ENCODE measurements at places on chromosomes 11 and 22.

GRCh38 chr22:23034621-23035556 lies 35.4 kb upstream of the GNAZ start:
- no peaks in the 10 kb centered on the region for H3K36me3 ChIP-seq
- no peak overlapping the region for H3K4me3 ChIP-seq
- no peak overlapping the region for H3K27ac ChIP-seq
- DNase-seq = no peak
- peaks cover 6% of the 10 kb centered on the region for H3K4me1 ChIP-seq

DNA sequence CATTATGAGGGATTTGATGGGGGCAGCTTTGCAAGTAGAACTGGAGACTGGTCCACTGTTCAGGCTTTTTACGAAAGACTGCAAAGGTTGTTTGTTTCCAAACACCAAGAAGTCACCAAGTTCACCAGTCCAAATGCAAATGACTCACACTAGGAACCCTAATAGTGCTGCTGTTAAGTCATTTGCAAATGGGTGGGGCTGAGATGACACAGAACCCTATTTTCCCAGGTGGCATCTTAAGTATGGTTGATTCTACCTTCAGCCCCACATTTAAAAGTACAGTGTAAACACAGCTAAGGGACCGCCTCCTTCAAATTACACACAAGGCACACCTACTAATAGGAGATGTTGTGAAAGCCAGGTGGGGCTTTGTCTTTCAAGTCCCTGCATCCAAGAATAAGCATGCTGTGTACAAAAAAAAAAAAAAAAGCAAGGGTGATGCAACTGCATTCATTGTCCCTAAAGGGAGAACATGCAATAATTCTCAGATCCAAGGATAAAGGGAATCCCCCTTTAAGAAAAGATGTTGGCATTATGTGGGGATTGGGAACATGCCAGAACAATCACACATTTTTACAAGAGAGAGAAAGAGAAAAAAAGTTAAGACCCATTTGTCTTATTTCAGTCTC lies 27.3 kb downstream of the BDNF start:
- H3K4me3 ChIP-seq = no peak overlapping the region
- H3K27ac ChIP-seq = no peak overlapping the region
- H3K36me3 ChIP-seq = peaks cover 7% of the 10 kb centered on the region
- no peak for DNase-seq
- H3K27me3 ChIP-seq = no peaks in the 10 kb centered on the region

GRCh38 chr11:19803506-19803998 lies 90.9 kb downstream of the NAV2 start:
- H3K4me3 ChIP-seq = peak overlapping the region; percentile 4
- H3K36me3 ChIP-seq = no peaks in the 10 kb centered on the region
- no peak for DNase-seq
- peaks cover 59% of the 10 kb centered on the region for H3K4me1 ChIP-seq
- peak overlapping the region; percentile 90 for H3K27ac ChIP-seq
- H3K27me3 ChIP-seq = no peaks in the 10 kb centered on the region

DNA sequence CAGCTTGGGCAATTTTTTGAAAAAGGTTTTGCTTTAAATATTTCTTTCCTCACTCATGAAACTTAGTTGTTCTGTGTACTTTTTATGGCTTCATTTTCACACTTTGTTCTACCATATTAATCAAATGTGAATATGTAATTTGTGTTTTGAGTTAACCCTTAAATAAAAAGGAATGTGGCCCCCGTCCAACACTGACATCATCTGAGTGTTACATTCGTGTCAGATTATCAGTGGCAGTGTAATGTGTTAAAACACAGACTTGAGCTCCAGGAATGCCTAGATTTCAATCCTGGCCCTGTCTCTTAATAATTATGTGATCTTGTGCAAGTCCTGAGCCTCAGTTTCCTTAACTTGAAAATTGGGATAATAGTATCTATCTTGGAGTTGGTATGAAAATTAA lies 5.6 kb downstream of the RTN3 start:
- H3K27me3 ChIP-seq = no peaks in the 10 kb centered on the region
- no peak for DNase-seq
- peaks cover 8% of the 10 kb centered on the region for H3K36me3 ChIP-seq
- H3K4me1 ChIP-seq = peaks cover 24% of the 10 kb centered on the region

DNA sequence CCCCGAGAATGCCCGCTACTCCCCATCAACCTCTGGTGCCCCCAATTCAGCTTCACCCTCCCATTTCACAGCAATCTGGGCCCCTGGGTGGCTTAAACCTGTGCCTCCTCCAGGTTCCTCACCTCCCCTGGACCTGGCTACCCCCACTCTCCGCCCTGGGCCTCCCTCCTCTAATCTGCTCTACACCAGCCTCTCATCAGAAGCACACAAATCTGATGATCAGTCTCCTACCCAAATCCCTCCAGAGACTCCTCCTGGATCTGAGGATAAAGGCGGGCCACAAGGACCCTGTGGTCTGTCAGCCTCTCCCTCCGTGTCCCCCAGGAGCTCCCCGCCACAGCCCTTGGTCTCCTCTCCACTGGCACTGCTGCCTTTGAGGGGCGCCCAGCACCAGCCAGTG lies 23.2 kb upstream of the IGLL1 start:
- no peak overlapping the region for H3K27ac ChIP-seq
- H3K4me3 ChIP-seq = no peak overlapping the region
- H3K36me3 ChIP-seq = no peaks in the 10 kb centered on the region
- peaks cover 4% of the 10 kb centered on the region for H3K4me1 ChIP-seq

- no peak overlapping the region for H3K4me3 ChIP-seq
- DNase-seq = no peak
- H3K27ac ChIP-seq = no peak overlapping the region
- H3K4me1 ChIP-seq = no peaks in the 10 kb centered on the region
- peaks cover 60% of the 10 kb centered on the region for H3K27me3 ChIP-seq
- H3K36me3 ChIP-seq = no peaks in the 10 kb centered on the region
These were observed 13.2 kb downstream of the C11orf87 start for GRCh38 chr11:109435121-109435742.

DNA sequence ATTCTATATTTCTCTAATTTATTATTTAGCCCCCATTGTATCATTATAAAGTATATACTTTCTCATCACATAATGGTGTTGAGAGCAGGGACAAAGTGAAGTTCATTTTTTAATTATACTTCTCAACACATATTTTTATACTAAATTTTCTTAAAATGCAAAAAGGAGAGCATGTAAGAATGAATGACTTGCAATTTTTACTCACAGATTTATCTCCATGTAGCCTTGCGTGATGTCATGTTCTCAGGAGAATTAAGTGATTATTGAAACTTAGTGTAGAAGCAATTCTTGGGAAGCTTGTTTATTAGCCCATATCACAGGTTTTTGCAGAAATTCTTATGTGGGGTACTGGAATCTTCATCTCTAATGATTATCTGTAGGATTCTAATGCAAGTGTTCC lies 682 bp upstream of the OR5M11 start:
- no peaks in the 10 kb centered on the region for H3K27me3 ChIP-seq
- H3K27ac ChIP-seq = no peak overlapping the region
- no peaks in the 10 kb centered on the region for H3K4me1 ChIP-seq
- H3K4me3 ChIP-seq = no peak overlapping the region
- H3K36me3 ChIP-seq = no peaks in the 10 kb centered on the region

DNA sequence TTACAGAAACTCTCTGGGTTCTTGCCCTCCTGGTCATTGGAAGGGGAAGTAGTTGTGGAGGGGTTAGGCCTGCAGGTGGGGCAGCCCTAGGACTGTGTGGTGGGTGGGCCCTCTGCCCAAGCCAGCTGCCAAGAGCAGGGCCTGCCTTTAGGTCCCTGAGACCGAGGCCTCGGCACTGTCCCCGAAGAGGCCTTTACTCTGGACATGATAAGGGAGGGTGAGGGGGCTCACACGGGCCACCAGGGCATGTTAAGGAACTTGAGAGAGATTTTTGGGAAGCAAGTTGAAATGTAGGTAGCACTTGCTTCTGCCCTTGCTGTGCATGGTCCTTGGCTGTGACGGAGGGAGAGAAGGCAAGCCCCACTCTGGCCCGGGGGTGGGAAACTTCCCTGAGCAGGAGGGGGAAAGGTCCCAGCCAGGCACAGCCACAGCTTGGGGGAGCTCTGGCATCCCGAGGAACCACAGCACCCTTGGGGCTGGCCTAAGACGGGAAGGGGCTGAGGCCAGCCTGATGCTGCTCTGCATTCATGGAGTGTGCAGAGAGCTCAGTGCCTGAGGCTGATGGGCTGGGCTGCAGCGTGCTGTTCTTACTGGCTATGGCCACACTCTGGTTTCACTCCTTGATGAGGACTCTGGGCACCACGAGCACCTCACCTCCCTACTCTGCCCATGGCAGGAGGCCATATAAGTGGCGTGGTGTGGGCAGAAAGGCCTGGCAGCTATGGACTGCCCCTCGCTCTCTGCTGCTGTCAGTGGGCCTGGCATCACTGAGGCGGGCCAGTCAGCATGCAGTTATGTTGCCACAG lies 7.8 kb upstream of the RANBP1 start:
- peaks cover 7% of the 10 kb centered on the region for H3K36me3 ChIP-seq
- H3K4me1 ChIP-seq = no peaks in the 10 kb centered on the region
- no peak overlapping the region for H3K4me3 ChIP-seq
- H3K27me3 ChIP-seq = no peaks in the 10 kb centered on the region
- peak overlapping the region; percentile 61 for H3K27ac ChIP-seq
- DNase-seq = no peak

GRCh38 chr22:26889802-26890201 lies 232.4 kb downstream of the MIAT start:
- H3K36me3 ChIP-seq = no peaks in the 10 kb centered on the region
- H3K27ac ChIP-seq = no peak overlapping the region
- peaks cover 29% of the 10 kb centered on the region for H3K27me3 ChIP-seq
- H3K4me1 ChIP-seq = peaks cover 40% of the 10 kb centered on the region
- H3K4me3 ChIP-seq = no peak overlapping the region

DNA sequence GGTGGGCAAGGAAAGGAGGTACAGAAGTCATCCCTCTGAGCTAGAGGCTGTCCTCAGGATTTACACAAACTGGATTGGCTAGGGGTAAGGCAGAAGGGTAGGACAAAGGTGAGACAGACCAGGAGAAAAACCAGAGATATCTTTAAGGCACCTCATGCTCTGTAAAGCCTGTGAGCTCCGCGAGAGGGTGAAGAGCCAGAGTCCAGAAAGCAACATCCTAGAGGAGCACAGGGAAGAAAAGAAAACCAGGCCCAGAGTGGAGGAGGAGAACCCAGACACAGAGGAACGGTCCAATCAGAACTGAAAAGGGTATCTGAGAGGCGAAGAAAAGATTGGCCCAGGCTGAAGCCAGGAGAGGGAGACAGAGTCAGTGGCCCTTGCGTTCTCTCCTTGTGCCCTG lies 5.1 kb downstream of the SLC37A4 start:
- DNase-seq = no peak
- no peaks in the 10 kb centered on the region for H3K27me3 ChIP-seq
- peak overlapping the region; percentile 24 for H3K27ac ChIP-seq
- peaks cover 21% of the 10 kb centered on the region for H3K4me1 ChIP-seq
- peak overlapping the region; percentile 35 for H3K4me3 ChIP-seq
- peaks cover 17% of the 10 kb centered on the region for H3K36me3 ChIP-seq

GRCh38 chr11:61124574-61125309 lies 22.5 kb downstream of the CD5 start:
- no peak for DNase-seq
- no peaks in the 10 kb centered on the region for H3K36me3 ChIP-seq
- no peak overlapping the region for H3K4me3 ChIP-seq

DNA sequence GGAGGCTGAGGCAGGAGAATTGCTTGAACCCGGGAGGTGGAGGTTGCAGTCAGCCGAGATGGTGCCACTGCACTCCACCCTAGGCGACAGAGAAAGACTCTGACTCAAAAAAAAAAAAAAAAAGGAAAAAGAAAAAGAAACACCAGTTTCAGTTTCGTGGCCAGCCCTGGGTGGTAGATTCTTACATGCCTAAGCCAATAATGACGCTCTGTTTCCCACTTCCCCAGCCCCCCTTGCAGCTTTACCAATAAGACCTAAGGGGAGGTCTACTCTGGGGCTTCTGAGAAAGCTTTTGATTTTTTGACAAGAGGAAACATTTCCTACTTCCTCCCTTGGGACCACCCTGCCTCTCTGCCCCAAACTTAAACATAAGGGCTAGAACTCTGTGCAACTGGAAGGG lies 30.0 kb upstream of the PTPRJ start:
- H3K36me3 ChIP-seq = no peaks in the 10 kb centered on the region
- H3K27me3 ChIP-seq = no peaks in the 10 kb centered on the region
- peaks cover 13% of the 10 kb centered on the region for H3K4me1 ChIP-seq
- no peak overlapping the region for H3K27ac ChIP-seq
- DNase-seq = no peak

DNA sequence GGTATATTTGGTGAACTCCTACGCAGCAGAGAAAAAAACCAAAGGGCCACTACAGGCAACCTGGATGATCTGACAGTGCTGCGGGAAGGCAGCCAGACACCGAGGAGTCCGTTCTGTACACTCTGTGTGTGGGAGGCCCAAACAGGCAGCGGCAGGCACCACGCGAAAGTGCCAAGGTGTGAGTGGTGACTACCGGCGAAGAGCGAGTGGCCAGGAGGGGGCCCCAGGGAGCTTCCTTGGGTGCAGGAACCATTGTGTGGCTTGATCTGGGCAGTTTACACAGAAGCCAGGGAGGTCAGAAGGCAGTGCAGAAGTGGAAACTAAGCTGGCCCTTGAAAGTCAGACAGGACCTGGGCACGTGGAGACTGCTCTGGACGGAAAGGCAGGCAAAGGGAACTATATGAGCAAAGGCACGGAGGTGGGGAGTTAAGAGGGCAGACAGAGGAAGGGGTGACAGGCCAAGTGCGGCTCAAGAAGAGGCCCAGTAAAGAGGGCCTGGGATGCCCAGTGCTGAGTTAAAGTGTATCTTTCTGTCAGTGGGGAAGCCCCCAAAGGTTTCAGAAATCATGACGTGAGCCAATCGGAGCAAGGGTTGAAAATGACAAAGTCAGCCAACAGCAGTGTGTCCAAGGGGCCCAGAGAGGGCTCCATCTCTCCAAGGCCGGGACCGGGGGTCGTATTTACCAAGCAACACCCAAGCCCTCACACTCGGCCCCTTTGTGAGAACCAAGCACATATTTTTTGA lies 10.6 kb downstream of the TMEM184B start:
- no peak for DNase-seq
- H3K4me1 ChIP-seq = peaks cover 39% of the 10 kb centered on the region
- no peak overlapping the region for H3K4me3 ChIP-seq
- H3K27ac ChIP-seq = no peak overlapping the region

DNA sequence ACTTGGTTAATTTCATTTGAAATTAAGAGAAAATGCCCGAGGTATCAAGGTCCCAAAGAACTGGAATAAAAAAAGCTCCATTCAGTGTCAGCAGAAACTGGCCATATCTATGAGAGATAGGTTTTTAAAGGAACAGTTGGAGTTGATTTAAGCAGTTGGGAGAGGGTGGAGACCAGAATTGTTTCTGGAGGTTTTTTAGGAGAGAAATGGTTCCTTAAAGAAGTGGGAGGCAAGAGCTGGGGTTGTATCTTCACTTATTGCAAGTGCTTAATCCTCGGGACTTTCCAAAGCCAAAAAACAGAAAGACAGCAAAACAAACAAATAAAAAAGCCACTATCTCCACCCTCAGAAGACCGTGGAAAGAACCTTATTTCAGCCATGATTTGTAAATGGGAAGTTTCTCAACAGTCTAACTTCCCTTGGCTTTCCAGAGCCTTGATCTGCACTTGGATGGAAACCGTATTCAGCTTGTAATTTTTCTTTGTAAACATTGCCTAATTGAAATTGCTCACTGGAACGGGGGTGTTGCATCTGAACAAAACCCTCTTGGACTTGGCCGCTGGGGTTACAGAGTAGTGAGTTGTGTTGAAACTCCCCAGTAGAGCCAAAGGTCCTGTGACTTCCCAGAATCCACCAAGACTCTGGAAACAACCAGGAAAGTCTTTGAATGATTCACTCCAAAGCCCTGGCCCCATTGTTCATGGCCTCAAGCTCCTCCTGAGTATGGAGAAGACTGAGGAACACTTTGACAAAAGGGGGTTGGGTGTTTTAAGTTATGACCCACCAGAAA lies 115.6 kb downstream of the SLC1A2 start:
- no peak for DNase-seq
- H3K27me3 ChIP-seq = no peaks in the 10 kb centered on the region
- H3K4me1 ChIP-seq = no peaks in the 10 kb centered on the region
- no peaks in the 10 kb centered on the region for H3K36me3 ChIP-seq
- no peak overlapping the region for H3K27ac ChIP-seq

Data from type B pancreatic cell (in vitro differentiated cells).